ENCODE measurements at places on chromosomes 12 and 14. TPM values are rescaled to one million over a fixed set of nuclear protein-coding genes. Genes with fewer than 3 reads are reported as not detected.
A peak's percentile ranks its signal among the peaks of the same experiment; 100 is the strongest.

GRCh38 chr14:87834594-87834993 lies 158.4 kb downstream of the GALC start:
- DNase-seq, result no peak

GRCh38 chr14:39827901-39828655 lies 395.8 kb upstream of the FBXO33 start:
- no peak for DNase-seq

- no peak for DNase-seq
Measured at GRCh38 chr12:11655842-11656241, 6.4 kb downstream of the ETV6 start.

Gene LRP6
- 17.3 TPM for total RNA-seq

DNA sequence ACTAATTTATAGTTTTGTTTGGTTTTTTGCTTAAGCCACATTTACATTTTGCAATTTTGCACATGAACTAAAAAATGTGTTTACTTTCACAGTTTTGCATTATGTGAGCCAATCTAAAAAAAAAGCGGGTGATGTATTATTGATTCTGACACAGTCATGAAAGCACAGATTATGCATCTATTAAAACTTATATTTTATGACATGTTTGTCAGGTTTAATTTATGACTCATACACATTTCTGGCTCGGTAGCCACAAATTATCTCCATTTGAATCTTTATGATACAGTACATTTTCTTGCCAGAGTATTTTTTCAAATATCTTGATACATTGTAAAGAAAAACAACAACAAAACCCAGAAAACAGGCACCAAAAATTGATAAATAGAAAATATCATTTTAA lies 280.4 kb upstream of the GRIP1 start:
- peak; percentile 77 for DNase-seq

DNA sequence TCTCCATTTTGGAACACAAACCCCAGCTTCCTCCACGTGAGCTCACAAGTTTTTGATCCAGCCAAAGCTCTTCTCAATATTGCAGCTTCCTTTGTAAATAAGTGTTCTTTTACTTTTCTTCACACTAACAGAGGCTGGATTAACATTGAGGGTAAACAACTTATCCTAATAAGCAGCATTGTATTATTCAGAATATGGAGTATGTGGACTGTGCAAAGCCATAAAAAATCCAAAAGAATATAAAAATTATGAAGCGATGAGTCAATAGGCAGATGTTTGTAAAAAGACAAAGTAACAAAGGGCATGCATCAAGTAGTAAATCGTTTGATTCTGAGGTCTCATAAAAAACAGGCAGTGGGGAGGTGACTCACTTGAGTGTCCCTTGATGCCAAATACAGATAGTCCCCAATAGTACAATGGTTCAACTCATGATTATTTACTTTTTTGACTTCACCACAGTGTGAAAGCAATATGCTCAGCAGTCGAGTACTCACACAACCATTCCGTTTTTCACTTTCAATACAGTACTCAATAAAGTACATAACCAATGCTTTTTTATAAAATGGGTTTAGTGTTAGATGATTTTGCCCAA lies 23.1 kb upstream of the KCNK10 start:
- peak; percentile 96 for DNase-seq

GRCh38 chr14:54967496-54967895 lies 59.4 kb downstream of the WDHD1 start:
- DNase-seq, result no peak

DNA sequence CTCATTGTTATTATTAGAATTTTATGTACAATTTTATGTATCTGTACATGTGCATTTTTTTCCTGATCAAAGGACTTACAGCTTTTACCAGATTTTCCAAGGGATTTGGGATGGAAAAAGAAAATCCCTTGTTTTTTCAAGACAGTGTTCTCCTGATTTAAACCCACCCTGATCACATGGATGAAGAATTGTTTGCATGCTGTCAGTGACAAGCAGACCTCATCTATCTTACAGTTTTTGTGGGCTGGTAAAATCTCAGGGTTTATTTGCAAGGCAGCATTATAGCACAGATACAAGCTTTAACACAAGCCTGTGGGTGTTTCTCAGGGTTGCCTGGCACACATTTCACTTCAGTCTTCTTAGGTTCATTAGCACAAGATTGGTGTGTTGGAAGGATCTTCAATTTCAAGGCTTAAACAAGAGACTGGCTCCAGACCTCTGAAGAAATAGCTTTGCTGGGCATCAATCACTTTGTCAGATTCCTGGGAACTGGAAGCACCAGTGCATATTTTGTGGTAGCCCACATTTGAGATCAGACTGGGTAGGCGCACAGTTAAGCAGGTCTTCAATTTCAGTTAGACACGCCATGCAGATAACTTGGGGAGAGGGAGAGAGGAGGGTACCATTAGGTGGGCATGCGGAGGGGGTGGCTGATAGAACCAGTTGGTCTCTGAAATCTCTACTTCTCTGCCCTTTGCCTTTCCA lies 118.0 kb downstream of the TBX5 start:
- no peak for DNase-seq

Gene LALBA
- not detected for total RNA-seq

DNA sequence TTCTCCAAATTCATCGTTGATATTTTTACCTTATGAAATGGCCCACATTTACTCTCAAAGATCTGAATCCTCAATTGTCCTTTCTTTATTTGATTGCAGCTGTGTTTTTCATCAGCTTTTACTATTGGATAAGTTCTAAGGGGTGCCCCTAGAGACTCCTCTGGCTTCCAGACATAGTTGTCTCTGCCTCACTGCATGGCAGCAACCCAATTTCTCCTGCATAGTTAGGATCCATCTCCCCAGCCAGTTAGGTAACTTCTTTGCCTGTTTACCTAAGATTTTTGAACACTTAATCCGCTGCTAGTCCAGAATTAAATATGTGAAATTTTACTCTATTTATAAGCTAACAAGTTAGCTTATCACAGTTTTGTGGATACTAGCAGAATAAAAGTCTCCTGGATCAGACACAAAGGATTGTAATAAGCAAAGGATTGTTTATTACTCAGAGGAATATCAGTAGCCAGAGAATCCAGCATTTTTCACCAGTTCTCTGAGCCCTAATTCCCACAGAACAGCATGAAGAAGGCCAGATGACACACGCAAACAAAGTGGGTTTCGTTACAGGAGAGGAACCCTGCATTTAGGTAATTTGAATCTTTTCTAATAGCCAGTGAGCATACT lies 101.1 kb downstream of the BBS10 start:
- no peak for DNase-seq

GRCh38 chr14:59313658-59314608 lies 125.5 kb downstream of the DAAM1 start:
- peak; percentile 76 for DNase-seq

- DNase-seq, result no peak
Measured at GRCh38 chr14:100858838-100859220, 32.9 kb downstream of the MEG3 start.

Gene SBNO1
- 25.3 TPM for total RNA-seq
